ENCODE measurements at places on chromosomes 5 and 9. TPM values are rescaled to one million over a fixed set of nuclear protein-coding genes. Genes with fewer than 3 reads are reported as not detected.
A peak's percentile ranks its signal among the peaks of the same experiment; 100 is the strongest.

GRCh38 chr9:78884611-78885150 is 587.8 kb downstream of the PSAT1 start:
- no peaks in the 10 kb centered on the region for H3K27me3 ChIP-seq
- H3K36me3 ChIP-seq, result no peaks in the 10 kb centered on the region
- H3K4me3 ChIP-seq, result no peak overlapping the region
- DNase-seq, result no peak

DNA sequence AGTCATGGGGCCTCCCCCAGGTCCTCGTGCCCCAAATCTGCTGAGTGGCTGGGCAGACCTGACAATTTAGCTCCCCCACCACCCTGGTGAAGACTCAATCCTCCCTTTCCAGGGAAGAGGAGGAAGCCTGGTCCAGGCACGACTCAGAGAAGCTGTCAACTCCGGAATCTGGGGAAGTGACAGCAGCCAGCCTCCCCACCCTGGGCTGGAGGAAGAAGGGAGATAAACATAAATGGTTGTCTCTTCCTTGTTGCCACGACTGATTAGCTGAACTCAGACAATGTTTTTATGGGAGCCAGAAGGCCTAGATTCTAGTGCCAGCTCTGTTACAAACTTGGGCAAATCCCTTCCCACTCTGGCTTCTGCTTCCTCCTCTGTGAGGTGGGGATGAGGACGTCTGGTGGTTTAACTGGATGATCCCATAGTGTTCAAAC is 15.4 kb downstream of the CCDC69 start:
- peaks cover 64% of the 10 kb centered on the region for H3K4me1 ChIP-seq
- H3K4me3 ChIP-seq, result no peak overlapping the region
- H3K27me3 ChIP-seq, result no peaks in the 10 kb centered on the region
- peak overlapping the region; percentile 68 for H3K27ac ChIP-seq
- no peak for DNase-seq
- peaks cover 58% of the 10 kb centered on the region for H3K36me3 ChIP-seq

DNA sequence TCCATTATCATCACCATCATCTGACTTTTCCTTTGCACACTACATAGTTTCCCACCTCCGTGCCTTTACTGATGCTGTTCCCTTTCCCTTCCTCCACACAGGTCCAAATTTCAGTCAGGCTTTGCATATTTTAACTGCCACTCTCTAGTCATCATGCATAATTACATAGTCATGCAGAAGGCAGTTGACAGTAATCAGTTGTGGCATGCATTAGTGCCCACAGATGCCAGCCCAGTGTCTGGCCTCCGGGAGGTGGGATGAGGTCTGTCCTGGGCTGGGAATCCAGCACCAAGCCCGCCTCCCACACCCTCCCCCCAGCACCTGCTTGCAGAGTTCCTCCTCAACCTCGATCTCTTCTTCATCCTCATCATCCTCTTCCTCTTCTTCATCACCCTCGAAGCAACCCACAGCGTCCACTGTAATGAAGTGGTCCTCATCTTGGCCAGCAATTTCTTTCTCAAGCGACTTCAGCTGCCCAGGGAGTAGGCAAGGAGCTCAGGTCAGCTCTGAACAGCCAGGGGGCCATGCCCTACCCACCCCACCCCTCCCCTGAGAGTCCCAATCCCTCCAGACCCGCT is 8.8 kb downstream of the BBLN start:
- no peaks in the 10 kb centered on the region for H3K4me1 ChIP-seq
- no peaks in the 10 kb centered on the region for H3K27me3 ChIP-seq
- no peak for DNase-seq
- H3K4me3 ChIP-seq, result no peak overlapping the region

DNA sequence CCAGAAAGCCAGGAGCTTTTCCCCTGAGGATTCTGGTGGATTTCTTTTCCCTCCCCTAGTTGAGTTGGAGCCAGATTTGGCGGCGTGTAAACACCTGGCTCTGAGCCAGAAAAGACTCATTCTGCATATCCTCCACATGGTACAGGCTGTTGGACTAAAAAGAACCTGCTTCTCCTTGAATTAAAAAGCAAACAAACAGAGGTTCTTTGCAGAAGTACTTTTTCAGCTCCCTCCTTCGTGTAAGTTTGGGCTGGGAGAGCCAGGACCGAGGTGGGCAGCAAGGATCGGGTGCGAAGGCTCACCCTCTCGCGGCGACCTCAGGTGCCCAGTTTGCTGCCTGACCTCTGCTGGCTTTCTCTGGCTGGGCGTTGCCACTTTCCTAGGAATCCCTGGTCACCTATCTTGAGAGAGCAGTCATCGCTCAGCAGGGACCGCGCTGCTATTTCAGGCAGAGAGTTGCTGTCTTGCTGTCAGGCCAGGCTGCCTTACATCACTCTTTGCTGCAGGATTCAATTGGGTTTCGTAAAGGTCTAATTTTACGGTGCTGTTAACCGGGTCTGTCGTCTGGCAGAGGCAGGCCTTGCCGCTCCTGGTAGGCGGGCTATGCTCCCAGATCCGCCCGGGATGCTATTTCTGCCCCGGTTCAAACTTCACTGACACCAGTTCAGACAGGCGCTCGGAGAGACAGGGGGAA is 3.2 kb downstream of the PAPPA start:
- no peak for DNase-seq
- H3K36me3 ChIP-seq, result no peaks in the 10 kb centered on the region
- H3K27ac ChIP-seq, result no peak overlapping the region
- H3K4me1 ChIP-seq, result peaks cover 3% of the 10 kb centered on the region

The CCL19 gene
- not detected for total RNA-seq

The NEUROG1 gene
- not detected for total RNA-seq

The CRHBP gene
- total RNA-seq, result 0.27 TPM

- no peak for DNase-seq
- H3K27me3 ChIP-seq, result no peaks in the 10 kb centered on the region
- H3K4me1 ChIP-seq, result no peaks in the 10 kb centered on the region
- no peak overlapping the region for H3K4me3 ChIP-seq
- H3K27ac ChIP-seq, result no peak overlapping the region
These were observed 95.3 kb upstream of the SLC27A6 start for GRCh38 chr5:128869970-128870369.

The KDM3B gene
- 65.7 TPM for total RNA-seq

GRCh38 chr9:129102791-129103594 is 7.6 kb downstream of the CRAT start:
- H3K36me3 ChIP-seq, result no peaks in the 10 kb centered on the region
- H3K4me3 ChIP-seq, result no peak overlapping the region
- no peaks in the 10 kb centered on the region for H3K27me3 ChIP-seq
- H3K4me1 ChIP-seq, result no peaks in the 10 kb centered on the region

The BICD2 gene
- total RNA-seq, result 31.1 TPM

Measured in activated CD4-positive, alpha-beta T cell treated with anti-CD3 and anti-CD28 coated beads, Interleukin-2, amount 10 ng/mL, durations not matched to agents 7 days and 5 days (primary cell).